NCI-H1417 (cell line): ENCODE measurements at places on chromosomes 2 and 18.

DNA sequence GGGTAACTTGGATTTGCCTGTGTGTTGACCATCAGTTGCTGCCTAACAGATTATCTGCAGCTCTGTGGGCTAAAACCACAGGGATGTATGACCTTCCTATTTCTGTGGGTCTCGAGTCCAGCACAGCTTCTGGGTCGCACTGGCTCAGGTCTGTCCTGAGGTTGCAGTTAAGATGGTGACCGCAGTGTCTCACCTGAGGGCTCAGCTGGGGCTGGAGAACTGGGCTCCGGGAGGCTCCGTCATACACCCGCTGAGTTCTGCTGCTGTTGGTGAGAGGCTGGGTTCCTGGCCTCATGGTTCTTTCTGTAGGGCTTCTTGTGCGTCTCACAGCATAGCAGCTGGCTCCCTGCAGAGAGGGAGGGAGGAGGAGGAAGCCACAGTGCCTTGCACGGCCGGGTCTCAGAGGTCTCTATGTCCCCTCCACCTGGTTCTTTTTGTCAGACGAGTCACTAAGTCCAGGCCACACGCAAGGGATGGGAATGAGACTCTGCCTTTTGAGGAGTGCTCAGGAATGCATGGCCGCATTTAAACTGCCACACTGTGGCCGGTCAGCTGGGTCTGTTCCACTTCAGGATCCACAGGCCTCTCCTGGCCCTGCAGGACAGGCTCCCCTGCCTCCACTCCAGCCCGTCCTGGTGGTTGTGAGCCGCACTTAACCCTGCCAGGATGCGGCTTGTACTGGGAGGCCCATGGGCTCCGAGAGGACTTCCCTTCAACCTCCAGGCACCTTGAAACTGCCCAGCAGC, 67.2 kb downstream of the ADI1 start:
- DNase-seq: no peak

DNA sequence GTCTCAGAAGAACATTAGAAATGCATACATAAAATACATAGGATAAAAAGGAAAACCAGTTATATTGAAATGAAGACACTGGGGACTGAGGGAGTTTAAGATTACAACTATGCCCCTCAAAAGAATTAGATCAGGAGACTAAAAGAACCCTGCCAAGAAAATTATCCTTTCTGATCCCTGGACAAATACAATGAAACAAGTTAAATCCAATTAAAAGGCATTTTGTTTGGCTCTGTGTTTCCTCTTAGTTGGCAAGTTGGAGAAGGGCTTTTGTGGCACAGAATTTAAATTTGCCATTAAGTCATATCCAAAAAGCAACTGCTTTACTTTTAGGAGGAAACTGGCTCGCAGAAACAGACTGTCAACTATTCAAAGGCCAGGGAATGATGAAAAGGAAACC, 99.1 kb upstream of the CD302 start:
- DNase-seq: no peak

GRCh38 chr2:165280356-165280755, 41.1 kb downstream of the SCN2A start:
- DNase-seq: no peak

DNA sequence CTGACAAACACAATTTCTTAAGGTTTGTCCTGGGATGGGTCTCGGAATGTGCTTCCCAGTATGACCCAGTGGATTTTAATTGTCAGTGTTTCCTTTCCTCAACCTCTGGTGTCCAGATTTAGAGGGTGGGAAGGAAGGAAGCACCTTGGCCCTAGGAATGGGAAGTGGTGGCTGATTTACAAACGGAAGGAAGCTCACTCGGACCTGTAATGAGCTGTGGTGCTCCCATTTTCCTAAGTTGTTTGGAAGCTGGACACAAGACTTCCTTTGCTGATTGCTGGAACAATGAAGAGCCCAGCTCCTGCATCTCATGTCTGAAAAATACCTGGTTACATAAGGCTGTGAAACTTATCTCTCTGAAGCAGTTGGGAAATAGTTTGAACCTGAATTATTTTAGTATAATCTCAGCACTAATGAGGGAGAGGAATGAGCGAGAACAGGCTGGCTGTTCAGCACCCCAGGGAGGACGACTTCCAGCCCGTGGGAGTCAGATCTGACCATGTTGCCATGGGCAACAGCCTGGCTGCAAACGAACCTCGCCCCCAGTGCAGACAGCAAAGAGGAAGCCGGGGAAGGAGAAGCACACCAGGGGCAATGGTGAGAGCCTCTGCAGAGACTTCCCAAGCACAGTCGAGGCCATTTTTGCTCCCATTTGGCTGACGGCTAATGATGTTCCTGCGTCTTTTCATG, 74.4 kb upstream of the ASB18 start:
- DNase-seq: peak; percentile 31

DNA sequence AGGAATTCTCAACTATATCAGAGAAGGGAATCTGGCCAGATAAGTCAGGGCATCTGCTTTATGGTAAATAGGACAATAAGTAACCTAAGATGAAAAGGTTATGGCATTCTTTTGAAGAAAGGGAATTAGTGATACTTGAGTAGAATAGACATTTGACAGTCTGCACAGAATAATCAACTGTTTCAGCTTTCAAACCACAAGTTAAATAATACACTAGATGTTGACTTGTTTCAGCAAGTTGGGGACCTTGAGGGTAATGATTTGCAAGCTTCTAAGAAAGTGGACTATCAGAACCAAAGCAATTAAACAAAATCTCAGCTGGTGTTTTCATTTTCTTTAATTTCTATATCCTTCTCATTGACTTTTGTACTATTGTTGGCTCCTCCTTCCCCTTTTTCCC, 54.5 kb downstream of the SLC39A10 start:
- no peak for DNase-seq

DNA sequence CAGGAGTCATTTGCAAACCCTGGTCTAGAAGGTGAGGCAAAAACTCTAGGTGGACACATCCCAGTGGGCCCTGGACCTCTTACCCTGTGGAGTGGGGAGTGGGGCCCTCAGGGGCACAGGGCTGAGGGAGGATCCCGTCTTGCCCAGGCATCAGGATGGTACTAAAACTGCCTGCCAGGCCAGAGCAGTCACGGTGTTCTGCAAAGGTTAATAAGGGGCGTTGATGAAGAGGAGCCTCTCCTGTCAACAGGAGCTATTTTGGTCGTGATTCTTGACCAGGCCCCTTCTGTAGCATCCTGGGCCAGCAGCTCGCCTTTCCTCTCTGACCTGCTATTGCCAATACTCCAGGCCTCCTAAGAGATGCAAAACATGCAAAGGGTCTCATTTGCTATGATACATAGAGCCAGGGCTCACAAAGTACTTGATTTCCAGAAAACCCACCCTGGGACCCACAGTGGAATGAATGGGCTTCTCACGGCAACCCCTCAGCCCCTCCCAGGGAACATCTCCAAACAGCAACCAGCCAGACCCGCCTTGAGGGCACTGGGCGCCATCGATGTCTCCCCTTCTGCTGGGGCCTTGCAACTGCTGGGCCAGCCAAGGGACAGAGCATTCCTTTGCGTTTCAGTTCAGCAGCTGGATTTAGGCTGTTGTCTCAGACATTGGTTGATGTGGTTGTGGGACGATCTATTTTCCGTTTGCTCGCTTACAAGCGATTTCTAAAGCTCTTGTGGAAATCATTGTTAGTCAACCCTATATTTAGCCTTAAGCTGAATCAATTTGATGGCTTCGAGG, 111.1 kb downstream of the PDCL3 start:
- no peak for DNase-seq

- DNase-seq: no peak
These were observed 376.9 kb downstream of the RND3 start for GRCh38 chr2:150110548-150110947.

- no peak for DNase-seq
These were observed 251.9 kb downstream of the TTC32 start for GRCh38 chr2:19649785-19650380.

- DNase-seq: no peak
These were observed 254.1 kb downstream of the SUCLG1 start for GRCh38 chr2:84204995-84205394.

DNA sequence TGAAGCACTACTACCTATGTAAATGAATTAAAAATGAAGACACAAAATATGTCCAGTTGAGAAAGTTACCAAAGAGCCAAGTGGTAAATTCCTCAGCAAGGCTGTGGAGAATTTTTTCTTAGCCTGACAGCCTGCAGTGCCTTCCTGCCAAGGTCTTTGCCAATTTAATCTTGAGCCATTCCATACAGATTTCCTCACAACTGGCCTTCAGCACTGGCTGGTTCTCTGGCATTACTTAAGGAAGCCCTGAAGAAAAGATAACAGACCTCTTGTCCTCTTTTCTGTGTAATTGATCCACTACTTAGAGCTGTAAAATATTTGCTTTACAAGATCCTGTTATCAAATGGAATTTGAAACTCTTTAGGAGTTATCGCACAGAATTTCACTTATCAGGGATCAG, 334.2 kb upstream of the LRRTM1 start:
- no peak for DNase-seq

- DNase-seq: no peak
These were observed 44.5 kb downstream of the LRATD1 start for GRCh38 chr2:14677039-14677438.

GRCh38 chr18:6650747-6651146, 78.8 kb upstream of the ARHGAP28 start:
- DNase-seq: no peak

DNA sequence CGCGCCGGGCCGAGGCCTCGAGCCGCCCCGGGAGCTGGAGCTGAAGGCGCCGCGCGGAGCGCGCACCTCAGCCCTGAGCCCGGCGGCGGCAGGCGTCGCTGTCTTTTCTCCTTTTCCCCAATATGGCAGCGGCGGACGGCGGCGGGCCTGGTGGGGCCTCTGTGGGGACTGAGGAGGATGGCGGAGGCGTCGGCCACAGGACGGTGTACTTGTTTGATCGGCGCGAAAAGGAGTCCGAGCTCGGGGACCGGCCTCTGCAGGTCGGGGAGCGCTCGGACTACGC, 369 bp downstream of the SMCHD1 start:
- no peak for DNase-seq

GRCh38 chr2:60053791-60054190, 499.7 kb downstream of the BCL11A start:
- no peak for DNase-seq

DNA sequence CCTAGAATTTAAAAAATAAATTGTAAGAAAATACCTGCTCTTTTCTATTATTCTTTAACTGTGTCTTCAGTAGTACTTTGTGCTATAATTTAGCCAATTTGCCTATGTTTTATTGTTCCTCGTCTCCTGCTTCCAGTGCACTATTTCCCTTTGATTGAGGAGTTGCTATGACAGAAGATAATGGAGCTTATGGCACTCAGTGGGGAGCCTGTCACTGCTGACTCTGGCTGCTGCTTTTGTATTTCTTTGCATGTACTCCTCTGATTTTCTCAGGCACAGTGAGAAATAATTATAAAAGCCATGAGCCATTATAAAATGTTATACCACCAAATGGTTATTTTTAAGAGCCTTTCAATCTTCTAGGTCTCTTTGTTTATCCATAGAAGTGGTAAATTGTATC, 1310.8 kb upstream of the SLC39A10 start:
- peak; percentile 43 for DNase-seq

DNA sequence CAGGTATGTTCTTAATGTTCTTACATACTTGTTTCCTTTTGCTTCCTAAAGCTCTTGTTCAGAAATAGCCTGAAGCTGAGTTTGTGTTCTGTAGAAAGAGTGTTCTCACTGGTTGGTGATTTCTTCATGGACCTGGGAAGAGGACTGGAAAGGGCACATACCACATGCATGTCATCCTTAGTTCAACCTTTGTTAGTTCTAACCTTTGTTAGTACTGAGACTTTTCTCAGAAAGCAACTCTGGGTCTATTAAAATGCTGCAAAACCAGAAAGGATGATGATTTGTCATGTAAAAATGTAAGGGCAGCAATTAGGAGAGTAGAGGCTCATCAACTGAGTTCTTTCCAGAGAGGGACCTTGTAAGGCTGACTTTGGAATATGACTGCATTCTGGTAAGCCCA, 2.5 kb upstream of the FAP start:
- no peak for DNase-seq

DNA sequence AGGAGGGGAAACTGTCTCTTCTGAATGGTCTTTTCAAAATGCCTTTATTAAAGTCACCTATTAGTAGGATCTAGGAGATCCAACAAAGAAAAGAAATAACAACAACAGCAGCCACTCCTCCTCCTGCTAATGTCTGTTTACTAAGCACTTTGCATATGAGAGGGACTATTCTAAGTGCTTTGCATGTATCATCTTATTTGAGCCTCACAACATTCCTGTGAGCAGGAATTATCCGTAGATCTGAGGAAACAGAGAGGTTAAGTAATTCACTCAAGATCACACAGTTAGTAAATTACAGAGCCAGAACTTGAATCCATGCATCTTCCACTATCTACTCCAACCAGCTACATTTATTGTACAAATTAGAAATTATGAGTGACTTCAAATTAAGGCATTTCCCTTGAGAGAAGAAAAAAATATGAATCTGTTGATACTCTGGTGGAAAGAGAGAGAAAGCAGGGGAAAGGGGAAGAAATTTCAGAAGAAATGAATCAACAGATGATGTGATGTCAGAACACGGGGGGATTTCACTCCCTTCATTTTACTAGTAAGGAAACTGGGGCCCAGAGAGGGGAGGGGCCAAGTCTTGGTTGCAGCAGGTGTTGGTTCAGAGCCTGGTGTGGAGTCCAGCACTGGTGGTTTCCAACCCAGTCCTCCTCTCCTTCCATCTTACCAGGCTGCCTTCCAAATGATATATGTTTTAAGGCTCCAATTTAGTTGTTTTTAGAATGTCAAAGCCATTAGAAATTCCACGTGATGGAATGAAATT, 49.7 kb downstream of the TSN start:
- DNase-seq: no peak

GRCh38 chr2:77746780-77747179, 224.6 kb upstream of the LRRTM4 start:
- DNase-seq: no peak
